ENCODE measurements at places on chromosomes 12 and 14. TPM values are rescaled to one million over a fixed set of nuclear protein-coding genes. Genes with fewer than 3 reads are reported as not detected.

Gene HCAR1
- 0.02 TPM for total RNA-seq

Gene MMP17
- 10.2 TPM for total RNA-seq

Gene PRIM1
- 34.0 TPM for total RNA-seq

Gene RASSF9
- 0.67 TPM for total RNA-seq

Data from A549 treated with CORT108297 at 1 μM for 4 hours (cell line).